ENCODE measurements at places on chromosomes 5 and 9.

- no peak for DNase-seq
Observed at GRCh38 chr9:30744871-30745270, 1639.6 kb upstream of the ACO1 start.

GRCh38 chr9:136423432-136424146 lies 13.1 kb downstream of the PMPCA start:
- DNase-seq: no peak

DNA sequence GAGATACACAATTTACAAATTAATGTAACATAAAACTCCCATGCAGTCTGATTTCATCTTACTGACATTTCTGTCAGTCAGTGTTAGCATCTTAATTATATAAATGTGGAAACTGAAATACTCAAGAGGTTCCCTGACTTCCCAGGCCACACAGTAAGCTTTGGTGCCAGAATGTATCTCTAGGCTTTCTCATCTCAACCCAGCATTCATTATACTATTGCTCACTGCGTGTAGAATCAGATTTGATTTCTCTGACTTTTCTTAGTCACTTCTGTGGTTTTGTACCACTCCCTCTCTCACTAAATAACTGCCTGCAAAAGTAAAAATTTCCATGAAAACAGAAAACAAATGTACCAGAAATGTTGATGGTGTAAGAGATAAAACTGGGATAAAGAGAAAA lies 31.7 kb upstream of the CDKN2B start:
- no peak for DNase-seq

- no peak for DNase-seq
Observed at GRCh38 chr9:91198405-91198804, 163.3 kb downstream of the AUH start.

DNA sequence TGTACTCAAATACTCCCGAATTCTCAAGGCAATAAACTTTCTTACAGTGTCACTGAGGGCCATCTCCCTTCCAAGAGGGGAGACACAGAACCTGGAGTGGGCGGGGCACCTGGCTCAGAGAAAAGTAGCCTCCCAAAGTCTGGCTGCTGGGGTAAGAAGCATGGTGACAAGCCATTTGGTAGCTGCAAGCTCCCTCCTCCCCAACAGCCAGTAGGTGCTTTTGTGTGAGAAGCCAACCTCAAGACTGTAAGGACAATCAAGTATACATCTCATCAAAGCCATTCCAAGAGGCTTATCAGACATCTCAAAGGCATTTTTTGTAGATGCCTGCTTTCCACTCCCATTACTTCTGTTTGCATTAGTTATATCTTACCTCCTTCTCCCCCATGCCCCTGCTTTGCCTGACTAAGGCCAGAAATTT lies 1.4 kb downstream of the DAB2 start:
- no peak for DNase-seq

DNA sequence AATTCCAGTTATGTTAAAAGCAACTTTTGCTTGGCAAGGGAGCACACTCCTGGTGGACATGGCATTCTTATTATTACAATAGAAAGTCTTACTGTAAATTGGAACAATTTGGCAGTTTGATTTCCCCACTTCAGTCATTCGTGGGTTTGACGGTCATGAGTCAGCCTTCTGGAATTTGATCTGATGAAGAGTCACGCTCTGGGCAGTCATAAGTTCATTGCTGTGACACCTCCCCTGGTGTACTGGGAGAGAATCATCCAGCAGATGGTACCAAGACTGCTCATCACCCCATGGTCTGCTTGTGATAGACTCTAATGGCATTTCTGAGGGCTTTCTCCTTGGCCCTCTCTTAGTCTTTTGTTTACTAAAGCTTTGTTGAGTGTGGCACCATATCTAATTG lies 53.8 kb downstream of the GLRA1 start:
- no peak for DNase-seq

DNA sequence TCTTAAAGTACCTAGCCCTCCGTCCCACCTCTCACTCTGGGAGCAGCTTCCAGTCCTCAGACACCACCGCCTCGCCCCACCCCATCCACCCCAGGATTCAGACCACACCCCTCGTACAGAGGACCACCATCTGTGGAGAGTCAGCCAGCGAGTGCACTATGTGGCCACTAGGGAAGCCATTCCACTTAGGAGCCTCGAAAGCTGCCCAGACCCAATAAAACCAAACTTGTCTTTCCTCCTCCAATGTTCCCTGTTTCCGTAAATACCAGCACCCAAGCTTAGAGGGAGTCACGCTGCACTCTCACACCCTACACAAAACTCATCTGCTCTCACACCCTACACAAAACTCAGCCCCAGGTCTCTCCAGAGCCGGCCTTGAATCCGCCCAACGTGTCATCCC lies 1.9 kb downstream of the GCNT4 start:
- peak; percentile 25 for DNase-seq

- DNase-seq: peak; percentile 40
Observed at GRCh38 chr5:172940268-172941066, 18.8 kb upstream of the RPL26L1 start.

GRCh38 chr9:128166169-128166568 lies 6.1 kb downstream of the BBLN start:
- no peak for DNase-seq

DNA sequence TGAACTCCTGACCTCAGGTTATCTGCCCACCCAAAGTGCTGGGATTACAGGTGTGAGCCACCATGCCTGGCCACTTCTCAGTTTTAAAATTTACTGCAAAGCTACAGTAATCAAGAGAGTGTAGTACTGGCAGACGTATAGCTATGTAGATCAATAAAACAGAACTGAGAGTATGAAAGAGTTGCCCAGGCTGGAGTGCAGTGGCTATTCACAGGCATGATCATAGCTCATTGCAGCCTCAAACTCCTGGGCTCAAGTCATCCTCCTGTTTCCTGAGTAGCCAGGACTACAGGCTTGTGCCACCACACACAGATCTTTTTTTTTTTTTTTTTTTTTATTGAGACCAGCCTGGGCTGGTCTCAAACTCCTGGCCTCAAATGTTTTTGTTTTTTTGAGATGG lies 26.5 kb upstream of the NCS1 start:
- no peak for DNase-seq

- no peak for DNase-seq
Observed at GRCh38 chr9:98530806-98531386, 177.8 kb downstream of the GABBR2 start.

GRCh38 chr5:82330530-82331270 lies 52.5 kb upstream of the RPS23 start:
- no peak for DNase-seq

DNA sequence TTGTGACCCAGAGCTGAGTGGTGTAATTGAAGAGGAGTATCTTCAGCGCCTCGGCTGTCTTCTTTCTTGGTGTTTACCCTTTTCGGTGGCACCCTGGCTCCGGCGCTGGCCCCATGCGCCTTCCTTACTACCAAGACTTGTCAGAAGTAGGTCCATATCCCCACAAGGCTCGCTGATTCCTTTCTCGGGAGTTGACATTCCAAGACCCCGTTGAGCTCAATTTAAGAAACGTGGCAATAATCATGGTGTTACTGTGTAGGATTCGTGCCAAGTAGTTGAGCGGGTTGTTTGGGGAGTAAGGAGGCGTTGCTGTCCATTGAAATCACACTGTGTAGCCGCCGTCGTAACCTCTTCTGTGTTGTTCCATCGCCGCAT lies 795 bp downstream of the NDUFAF2 start:
- DNase-seq: peak; percentile 52

DNA sequence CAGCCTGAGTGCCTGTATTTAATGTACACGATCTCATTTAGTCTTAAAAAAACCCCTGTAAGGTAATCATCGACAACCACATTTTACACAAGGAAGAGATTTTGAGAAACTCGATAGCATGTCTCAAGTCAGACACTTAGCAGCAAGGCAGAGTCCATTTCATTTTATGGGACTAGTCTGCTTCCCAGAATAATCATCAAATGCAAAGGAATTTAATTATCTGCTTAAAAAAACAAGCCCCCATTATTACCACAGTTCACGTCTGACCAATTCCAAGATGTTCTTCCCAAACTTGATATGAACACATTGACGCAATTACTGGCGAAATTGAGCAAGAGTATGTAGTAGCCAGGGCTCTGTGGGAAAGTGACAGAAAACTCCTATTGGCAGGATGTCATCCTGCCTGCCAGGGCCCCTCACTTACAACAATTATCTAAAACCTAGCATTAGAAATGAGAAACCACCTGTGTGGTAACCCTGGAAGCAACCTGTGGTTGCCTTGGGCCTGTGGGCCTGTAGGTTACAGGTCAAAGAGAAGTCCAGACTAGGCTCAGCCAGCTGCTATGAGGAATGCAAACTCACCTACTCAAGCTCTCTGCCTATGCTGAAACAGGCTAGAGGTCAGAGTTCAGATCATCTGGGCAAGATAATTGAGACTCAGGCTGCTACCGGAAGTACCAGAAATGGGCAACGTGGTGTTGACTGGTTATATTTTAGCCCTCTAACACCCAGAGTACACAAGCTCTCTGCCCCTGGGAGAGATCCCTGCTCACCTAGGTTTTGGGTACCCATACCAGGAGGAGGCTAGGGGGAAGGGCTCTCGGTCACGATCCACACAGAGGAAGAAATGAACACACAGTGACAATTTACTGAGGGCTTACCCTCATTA lies 1.6 kb downstream of the B4GALT1 start:
- no peak for DNase-seq

DNA sequence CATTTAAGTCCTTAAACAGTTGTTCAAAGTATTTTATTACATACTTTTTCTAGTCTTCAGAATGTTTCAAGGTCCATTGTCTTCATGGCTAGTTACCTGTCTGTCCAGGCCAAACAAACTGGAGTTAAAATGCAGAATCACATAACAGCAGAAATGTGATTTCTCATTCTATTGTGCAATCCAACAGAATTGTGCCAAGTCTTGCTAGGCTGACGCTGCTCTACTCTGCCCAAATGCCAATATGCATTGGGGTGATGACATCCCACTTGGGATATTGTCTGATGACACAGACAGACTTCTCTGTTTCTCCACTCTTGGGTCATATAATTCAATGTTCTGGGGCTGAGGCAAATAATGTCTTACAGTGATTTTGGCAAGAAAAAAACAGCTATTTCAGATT lies 5.2 kb upstream of the SLC22A5 start:
- no peak for DNase-seq

DNA sequence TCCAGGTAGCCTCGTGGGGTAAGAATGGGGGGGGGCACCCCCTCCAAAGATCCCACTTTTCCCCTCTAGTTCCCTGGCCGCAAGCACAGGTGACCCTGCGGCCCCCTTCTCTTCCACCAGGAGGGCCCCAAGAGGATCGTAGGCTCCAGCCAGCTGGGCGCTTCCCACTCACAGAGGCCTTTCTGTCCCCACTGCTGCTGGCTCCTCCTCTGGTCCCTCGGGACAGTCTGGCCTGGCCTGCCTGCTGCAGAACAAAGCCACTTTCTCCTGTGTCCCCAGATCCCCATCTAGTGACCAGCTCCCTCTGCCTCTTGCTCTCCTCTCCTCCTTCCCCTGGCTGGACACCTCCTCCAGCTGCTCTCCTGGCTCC lies 534 bp upstream of the SAPCD2 start:
- no peak for DNase-seq

- DNase-seq: no peak
Observed at GRCh38 chr9:128862401-128862851, 19.3 kb downstream of the KYAT1 start.

DNA sequence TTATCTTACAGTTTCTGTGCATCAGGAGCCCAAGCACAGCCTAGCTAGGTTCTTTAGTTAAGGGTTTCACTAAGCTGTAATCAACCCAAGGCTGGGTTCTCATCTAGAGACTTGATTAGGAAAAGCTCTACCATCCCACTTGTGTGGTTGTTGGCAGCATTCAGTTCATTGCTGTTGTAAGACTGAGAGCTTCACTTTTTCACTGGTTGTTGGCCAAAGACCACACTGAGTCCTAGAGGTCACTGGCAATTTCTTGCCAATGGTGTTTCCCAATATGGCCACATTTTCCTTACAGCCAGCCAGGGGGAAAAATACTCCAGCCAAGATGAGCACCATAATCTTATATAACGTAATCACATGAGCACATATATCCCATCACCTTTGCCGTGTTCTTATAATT lies 74.3 kb downstream of the SMIM15 start:
- DNase-seq: no peak

- no peak for DNase-seq
Observed at GRCh38 chr5:93192087-93192486, 388.9 kb downstream of the NR2F1-AS1 start.
